ENCODE measurements at places on chromosomes 12 and 14. TPM values are rescaled to one million over a fixed set of nuclear protein-coding genes. Genes with fewer than 3 reads are reported as not detected.

The LBHD2 gene
- total RNA-seq, result not detected

The ETFBKMT gene
- 0.37 TPM for total RNA-seq

The SHMT2 gene
- 307 TPM for total RNA-seq

The ERP27 gene
- 4.7 TPM for total RNA-seq

The HHIPL1 gene
- not detected for total RNA-seq

The ARMH4 gene
- 0.18 TPM for total RNA-seq

The SERPINA9 gene
- total RNA-seq, result not detected

The SLC7A7 gene
- total RNA-seq, result not detected

The POU6F1 gene
- 5.5 TPM for total RNA-seq

The TTC8 gene
- 3.1 TPM for total RNA-seq
